Globus pallidus (tissue), 1 donor: ENCODE measurements at places on chromosomes 11 and 22.

GRCh38 chr11:75163921-75164849, 13.3 kb downstream of the SLCO2B1 start:
- no peak for DNase-seq

- no peak for DNase-seq
Observed at GRCh38 chr11:67983951-67984350, 19.9 kb downstream of the UNC93B1 start.

DNA sequence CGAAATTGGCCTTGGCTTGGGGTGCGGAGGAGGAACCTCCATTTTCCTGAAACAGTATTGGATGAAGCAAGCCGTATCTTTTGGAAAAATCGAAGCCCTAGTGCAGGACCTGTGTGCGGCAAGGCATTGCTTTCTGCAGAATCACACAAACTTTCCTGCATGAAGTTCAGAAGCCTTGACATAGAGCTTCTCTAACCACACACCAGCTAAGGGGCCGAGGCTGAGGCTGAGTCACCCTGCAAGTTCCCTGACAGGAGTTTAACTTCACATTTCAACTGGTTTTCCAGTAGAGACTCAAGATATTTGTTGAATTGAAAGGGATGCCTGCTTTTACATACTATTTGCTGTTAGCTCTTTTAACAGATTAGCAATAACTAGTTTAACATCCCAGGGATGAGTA, 67.8 kb downstream of the TCF20 start:
- no peak for DNase-seq

- DNase-seq = no peak
Observed at GRCh38 chr22:27213766-27214581, 556.6 kb downstream of the MIAT start.

- DNase-seq = no peak
Observed at GRCh38 chr11:9834291-9834690, 170.4 kb downstream of the SWAP70 start.

DNA sequence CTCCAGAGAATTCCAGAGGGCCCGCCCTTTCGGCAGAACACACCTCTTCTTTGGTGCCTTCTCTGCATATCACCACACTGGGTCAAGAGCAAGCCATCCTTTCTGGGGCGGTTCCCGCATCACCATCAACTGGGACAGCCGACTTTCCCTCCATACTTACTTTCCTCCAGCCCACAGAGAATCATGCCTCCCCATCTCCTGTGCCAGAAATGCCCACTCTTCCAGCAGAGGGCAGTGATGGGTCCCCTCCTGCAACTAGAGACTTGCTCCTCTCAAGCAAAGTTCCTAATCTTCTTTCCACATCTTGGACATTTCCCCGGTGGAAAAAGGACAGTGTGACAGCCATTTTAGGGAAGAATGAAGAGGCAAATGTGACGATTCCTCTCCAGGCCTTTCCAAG, 157.7 kb downstream of the C11orf91 start:
- DNase-seq = peak; percentile 47

GRCh38 chr11:123942413-123942812, 1.2 kb downstream of the OR6T1 start:
- no peak for DNase-seq

GRCh38 chr11:414318-414857, 411 bp downstream of the SIGIRR start:
- DNase-seq = no peak

DNA sequence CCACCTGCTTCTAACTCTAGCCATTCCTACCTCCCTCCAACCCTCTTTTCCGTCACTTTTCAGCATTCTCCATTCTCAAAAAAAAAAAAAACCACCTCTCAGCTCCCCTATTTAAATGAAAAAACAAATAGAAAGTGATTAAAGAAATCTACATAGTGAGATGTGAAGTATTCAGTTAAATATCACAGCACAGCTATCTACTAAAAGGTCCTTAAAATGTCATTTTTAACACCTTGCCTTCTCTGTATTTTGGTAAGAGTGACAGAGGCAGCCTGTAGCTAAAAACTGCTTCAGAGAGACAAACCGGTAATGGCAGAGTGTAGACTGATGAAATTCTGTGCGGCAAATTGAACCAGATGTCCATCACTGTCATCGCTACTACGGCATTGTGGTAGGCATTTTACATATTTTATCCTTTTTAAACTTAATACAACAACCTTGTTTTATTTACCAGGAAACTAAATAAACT, 346 bp upstream of the ALG9 start:
- DNase-seq = no peak

- DNase-seq = peak; percentile 67
Observed at GRCh38 chr11:118622376-118623268, 15.2 kb downstream of the PHLDB1 start.

- DNase-seq = no peak
Observed at GRCh38 chr11:117328375-117329010, 839 bp downstream of the CEP164 start.

GRCh38 chr11:9748361-9748970, 84.6 kb downstream of the SWAP70 start:
- DNase-seq = peak; percentile 82

DNA sequence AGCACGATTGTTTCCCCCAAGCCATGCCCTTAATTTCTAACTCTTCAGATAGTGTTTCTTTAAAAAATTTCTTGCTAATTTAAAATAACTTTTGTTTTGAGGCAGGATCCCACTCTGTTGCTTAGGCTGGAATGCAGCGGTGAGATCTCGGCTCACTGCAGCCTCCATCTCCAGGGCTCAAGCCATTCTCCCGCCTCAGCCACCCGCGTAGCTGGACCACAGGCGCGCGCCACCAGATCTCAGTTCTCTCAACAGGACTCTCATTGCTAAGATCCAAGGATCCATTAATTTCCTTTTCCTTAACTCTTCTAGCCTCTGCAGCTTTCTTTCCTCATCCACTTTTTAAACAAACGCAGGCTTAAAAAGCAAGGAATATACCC, 327 bp upstream of the MED17 start:
- no peak for DNase-seq

DNA sequence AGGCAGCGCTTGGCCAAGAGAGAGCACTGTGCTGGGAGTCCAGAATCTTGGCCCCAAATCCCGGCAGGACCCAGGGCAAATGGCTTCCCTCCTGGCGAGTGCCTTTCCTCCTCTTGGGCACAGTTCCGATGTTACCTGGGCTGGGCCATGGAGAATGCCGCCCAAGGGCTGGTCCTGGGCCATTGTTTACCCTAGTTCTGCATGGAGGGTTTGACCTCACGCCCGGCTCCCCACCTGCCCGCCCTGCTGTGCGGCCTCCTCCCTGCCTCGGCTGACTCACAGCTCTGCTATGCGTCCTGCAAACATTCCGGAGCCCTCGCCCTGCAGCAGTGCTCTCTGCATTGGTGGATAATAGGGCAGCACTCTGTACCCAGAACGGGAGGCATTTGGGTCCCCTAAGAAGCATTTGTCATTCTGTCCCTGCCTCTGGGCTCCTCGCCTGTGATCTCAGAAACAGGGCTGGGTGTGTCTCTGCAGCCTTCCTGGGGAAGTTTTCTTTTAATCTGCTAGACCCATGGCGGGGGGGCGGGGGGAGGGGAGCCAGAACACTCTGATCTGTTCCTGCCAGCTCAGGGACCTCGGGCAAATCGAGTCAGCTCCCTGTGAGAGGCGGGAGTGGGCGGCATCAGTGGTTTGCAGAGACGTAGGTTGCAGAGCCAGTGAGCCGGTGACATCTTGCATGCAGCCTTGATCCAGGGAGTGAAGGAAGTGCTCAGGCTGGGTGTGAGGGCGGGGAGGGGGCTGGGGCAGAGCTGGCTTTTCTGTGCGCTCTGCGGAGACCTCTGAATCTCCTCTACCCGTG, 32.9 kb upstream of the SMIM38 start:
- DNase-seq = no peak

GRCh38 chr11:84270466-84270865, 984.3 kb upstream of the CCDC90B start:
- no peak for DNase-seq

DNA sequence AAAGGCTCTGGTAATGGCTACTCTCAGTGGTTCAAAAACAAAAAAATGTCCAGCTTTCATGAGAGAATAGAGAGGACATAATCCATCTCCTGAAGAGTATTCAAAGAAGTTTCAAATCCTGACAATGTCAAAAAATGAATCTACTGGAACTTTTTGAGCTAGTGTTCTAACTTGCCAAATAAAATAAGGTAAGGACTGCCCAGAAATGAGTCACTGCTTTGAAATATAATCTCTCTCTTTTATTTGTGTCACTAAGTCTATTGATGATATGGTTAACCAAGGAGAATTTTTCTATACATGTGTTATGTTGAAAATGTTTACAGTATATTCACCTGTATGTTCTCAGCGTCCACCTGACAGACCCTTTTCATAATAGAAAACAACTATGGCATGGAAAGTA, 3.4 kb downstream of the GUCY1A2 start:
- DNase-seq = no peak

GRCh38 chr11:32566517-32566916, 17.1 kb upstream of the EIF3M start:
- no peak for DNase-seq

GRCh38 chr11:68090706-68091105, 30.5 kb downstream of the CHKA start:
- peak; percentile 90 for DNase-seq

- no peak for DNase-seq
Observed at GRCh38 chr11:79486242-79486984, 45.6 kb upstream of the TENM4 start.

DNA sequence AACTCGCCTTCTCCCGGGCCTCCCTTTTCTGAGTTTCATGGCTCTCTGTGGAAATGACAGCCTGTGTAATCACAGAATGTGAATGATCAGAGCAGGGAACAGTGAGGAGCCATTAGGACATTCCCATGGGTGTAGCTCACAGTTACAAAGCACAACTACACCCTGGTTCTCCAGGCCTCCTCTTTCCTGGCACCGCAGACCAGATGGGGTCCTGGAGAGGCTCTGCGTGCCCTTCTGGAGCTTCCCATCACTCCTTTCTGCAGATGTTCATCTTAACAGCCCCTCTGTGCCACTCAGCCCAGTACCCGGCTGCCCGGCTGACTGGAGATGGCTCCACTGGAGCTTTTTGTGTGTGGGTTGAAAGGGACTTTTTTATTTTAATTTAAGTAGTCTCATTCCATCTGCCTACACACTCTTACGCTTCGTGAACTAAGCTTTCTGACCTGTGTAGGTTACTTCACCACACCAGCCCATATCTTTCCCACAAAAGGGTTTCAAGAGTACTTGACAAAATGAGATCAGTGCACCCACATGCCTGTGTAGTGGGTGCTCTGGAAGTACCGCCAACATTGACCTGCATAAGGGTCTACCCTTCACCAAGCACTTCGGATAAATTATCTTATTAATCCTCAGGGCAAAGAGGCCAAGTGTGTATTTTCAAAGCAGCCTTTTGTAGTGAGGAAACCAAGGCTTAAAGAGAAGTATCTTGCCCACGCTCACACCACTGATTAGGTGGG, 29.8 kb downstream of the SREBF2 start:
- DNase-seq = no peak

- no peak for DNase-seq
Observed at GRCh38 chr11:125124618-125124992, 13.2 kb upstream of the TMEM218 start.

- no peak for DNase-seq
Observed at GRCh38 chr22:47156352-47157092, 394.1 kb downstream of the TBC1D22A start.

DNA sequence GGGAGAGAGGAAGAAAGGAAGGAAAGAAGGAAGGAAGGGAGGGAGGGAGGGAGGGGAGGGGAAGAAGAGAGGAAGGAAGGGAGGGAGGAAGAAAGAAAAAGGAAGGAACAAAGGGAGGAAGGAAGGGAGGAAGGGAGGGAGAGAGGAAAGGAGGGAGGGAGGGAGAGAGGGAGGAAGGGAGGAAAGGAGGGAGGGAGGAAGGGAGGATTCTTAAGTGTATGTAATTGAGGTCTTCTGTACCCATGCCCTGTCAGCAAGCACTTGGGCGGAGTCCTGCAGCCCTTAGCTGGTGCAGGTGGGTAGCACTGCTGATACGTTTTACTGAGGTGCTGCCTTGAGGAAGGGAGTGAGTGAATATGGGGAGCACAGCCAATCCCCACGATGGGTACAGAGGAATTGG, 56.9 kb upstream of the RASD2 start:
- no peak for DNase-seq

GRCh38 chr22:46600273-46600796, 19.9 kb upstream of the GRAMD4 start:
- DNase-seq = no peak

DNA sequence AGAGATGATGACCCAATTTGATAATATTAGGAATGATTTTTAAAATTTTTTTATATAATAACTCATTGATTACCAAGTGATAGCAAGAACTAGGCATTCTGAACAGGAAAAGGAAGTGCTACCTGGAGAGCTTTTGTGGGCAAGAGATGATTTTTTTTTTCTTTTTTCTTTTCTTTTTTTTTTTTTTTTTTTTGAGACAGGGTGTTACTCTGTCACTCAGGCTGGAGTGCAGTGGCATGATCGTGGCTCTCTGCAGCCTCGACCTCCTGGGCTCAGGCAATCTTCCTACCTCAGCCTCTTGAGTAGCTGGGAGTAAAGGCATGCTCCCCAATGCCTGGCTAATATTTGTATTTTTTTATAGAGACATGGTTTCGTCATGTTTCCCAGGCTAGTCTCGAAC, 40.4 kb downstream of the TNRC6B start:
- DNase-seq = no peak

DNA sequence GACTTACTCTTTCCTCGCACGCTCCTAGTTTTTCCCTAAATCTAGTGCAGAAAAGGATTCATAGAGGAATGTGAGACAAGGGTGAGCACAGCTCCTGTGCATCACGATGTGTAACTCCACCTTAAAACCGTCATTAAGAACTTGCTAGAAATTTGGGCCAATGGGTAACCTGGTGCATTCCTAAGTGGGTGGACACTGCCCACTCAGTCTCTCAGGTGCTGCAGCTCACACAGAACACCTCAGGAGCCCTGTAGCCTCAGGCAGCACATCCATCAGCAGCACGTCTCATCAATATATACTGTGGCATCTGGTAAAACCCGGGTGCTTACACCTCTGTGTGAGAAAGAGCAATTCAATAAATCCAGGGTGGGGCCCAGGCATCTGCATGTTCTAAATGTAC, 12.4 kb downstream of the POU2AF3 start:
- no peak for DNase-seq

- no peak for DNase-seq
Observed at GRCh38 chr11:2663915-2664314, 35.9 kb downstream of the KCNQ1OT1 start.

DNA sequence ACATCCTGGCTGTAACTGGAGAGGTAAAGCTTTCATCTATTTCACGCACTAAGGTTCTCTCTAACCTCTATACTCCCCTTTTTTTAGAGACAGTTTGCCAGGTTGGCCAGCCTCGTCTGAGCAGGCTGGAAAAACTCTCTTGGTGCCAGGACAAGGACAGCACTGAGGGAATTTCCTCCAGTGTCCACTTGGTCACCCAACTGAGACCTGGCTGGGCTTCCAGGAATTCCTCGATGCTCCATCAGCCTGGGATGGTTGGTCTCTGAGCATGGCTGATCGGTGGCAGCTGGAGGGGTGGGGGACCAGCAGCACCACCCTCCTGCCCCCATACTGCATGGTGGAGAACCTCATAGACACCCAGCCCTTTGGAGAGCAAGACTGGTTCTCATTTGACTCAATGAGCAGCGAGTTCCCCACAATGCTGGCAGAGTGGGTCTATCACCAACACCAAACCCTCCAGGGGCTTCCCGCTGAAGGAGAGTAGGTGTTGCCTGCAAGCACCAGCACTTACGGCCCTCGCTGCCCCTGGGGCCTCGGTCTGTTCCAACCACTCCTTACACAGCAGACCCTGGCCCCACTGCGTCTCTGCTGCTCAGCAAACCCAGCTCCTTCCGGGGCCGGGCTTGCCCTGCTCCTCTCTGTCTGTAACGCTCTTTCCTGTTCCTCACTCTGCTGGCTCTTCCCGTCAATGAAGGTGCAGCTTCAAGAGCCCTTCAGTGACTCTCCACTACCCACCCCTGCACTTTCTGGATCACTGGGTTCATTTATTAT, 122.2 kb downstream of the ST3GAL4 start:
- no peak for DNase-seq
